ENCODE measurements at places on chromosomes 6 and 20.
A peak's percentile ranks its signal among the peaks of the same experiment; 100 is the strongest.

GRCh38 chr20:58558486-58559367 is 43.5 kb upstream of the APCDD1L start:
- peaks cover 4% of the 10 kb centered on the region for H3K36me3 ChIP-seq
- peaks cover 4% of the 10 kb centered on the region for H3K4me1 ChIP-seq
- H3K27ac ChIP-seq = no peak overlapping the region
- DNase-seq = no peak
- no peak overlapping the region for H3K4me3 ChIP-seq

- peaks cover 69% of the 10 kb centered on the region for H3K27me3 ChIP-seq
- peaks cover 4% of the 10 kb centered on the region for H3K36me3 ChIP-seq
- H3K4me1 ChIP-seq = peaks cover 8% of the 10 kb centered on the region
- no peak for DNase-seq
Measured at GRCh38 chr6:110351986-110352385, 6.2 kb downstream of the METTL24 start.

DNA sequence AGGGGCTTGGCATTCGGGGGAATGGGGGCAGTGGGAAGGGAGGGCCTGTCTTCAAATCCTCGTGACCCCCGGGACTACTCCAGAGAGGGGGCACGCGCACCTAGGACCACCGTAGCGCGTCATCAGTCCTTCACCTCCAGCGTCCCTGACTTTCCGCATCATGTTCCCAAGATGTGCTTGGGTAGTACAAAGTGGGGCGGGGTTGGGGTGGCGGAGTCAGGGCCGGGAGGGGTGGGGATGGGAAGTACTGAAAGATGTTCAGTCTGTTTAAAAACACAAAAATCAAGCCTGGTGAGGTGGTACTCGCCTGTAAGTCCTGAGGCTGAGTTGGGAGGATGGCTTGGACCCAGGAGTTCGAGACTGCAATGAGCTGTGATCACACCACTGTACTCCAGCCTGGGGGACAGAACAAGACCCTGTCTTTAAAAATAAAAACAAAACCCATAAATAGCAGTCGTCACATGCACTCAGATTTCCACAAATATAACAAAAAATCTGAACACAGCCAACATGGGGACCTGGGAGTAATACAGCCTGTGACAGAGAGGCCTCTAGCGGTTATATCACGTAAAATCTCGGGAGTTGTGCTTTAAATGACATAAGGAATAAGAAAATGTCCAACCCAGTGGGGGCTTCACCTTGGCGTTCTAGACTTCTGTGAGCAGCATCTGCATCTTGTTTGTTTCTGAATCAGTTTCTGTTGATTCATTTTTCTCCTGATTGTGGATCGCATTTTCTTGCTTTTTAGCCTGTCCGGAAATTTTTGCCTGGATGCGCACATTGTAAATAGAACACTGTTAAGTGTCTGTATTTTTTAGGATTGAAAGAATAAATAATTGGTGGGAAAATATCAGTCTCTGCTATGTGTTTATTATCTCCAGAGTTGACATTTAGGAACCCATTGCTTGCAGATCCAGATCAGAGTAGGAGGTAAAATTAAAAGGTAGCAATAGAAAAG is 698 bp upstream of the LRP11 start:
- H3K4me3 ChIP-seq = peak overlapping the region; percentile 73
- H3K36me3 ChIP-seq = no peaks in the 10 kb centered on the region
- DNase-seq = no peak
- H3K27ac ChIP-seq = no peak overlapping the region
- peaks cover 17% of the 10 kb centered on the region for H3K4me1 ChIP-seq

GRCh38 chr6:4675121-4675520 is 101.1 kb upstream of the CDYL start:
- no peak overlapping the region for H3K27ac ChIP-seq
- no peaks in the 10 kb centered on the region for H3K36me3 ChIP-seq
- no peak for DNase-seq
- H3K4me1 ChIP-seq = peaks cover 3% of the 10 kb centered on the region

- H3K4me1 ChIP-seq = no peaks in the 10 kb centered on the region
- DNase-seq = no peak
- no peaks in the 10 kb centered on the region for H3K36me3 ChIP-seq
- H3K27me3 ChIP-seq = no peaks in the 10 kb centered on the region
Measured at GRCh38 chr6:153150371-153150751, 19.3 kb upstream of the RGS17 start.

DNA sequence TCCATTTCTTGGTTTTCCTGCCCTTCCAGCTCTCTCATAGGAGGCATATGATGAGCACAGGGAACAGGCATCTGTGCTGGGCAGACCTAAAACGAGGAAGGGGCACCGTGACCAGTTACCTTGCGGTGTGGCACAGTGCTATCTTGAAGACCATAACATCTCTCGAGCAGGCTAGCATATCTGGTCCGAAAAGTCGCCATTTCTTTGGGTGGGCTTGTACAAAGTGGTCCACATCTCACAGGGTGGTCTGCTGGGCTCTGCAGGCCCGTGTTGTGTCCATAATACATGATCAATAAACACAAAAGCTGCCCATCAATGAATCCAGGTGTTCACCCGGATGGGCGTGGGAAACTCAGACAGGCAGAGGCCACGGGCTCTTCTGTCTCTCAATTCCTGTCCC is 115.7 kb downstream of the PHACTR3 start:
- no peak overlapping the region for H3K4me3 ChIP-seq
- no peaks in the 10 kb centered on the region for H3K36me3 ChIP-seq
- H3K27ac ChIP-seq = no peak overlapping the region
- H3K4me1 ChIP-seq = peaks cover 7% of the 10 kb centered on the region
- no peak for DNase-seq

- H3K4me1 ChIP-seq = peaks cover 2% of the 10 kb centered on the region
- no peak for DNase-seq
- H3K36me3 ChIP-seq = no peaks in the 10 kb centered on the region
- no peak overlapping the region for H3K4me3 ChIP-seq
Measured at GRCh38 chr6:159716247-159717096, 10.8 kb upstream of the WTAP start.

- peak overlapping the region; percentile 59 for H3K27ac ChIP-seq
- H3K4me3 ChIP-seq = no peak overlapping the region
- no peaks in the 10 kb centered on the region for H3K36me3 ChIP-seq
- H3K4me1 ChIP-seq = peaks cover 10% of the 10 kb centered on the region
Measured at GRCh38 chr6:44078827-44079671, 48.2 kb downstream of the MRPL14 start.

DNA sequence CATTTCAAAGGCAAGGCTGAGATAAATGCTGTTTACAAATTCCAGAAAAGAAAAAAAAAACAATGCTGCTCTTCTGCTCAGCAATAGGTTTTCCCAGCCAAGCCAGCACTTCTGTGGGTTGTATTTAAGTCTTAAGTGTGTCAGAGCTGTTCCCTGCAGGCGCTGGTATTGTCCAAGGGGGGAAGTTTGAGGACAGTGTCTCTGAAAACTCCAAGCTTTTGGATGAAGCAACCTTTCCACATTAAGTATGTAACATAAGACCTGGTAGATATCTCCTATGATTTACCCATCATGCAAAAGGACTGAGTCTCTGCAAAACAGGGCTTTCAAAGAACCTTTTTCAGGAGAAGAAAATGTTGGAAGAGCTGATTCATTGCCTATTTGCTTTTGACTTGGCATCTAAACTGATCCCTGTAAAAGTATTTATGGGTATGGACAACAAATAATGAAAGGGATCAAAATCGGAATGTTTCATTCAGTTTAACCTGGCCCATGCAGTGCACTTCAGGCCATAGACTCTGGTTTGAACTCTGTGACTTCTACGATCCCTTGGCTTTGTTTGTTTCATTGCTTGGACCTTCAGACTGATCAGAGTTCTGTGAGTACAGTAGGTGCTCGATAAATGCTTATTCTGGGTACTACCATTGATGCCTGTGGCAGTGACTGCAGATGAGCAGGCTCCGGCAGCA is 16.1 kb upstream of the PLG start:
- H3K4me3 ChIP-seq = no peak overlapping the region
- peaks cover 3% of the 10 kb centered on the region for H3K4me1 ChIP-seq
- H3K27ac ChIP-seq = no peak overlapping the region
- no peaks in the 10 kb centered on the region for H3K36me3 ChIP-seq
- H3K27me3 ChIP-seq = peaks cover 17% of the 10 kb centered on the region

DNA sequence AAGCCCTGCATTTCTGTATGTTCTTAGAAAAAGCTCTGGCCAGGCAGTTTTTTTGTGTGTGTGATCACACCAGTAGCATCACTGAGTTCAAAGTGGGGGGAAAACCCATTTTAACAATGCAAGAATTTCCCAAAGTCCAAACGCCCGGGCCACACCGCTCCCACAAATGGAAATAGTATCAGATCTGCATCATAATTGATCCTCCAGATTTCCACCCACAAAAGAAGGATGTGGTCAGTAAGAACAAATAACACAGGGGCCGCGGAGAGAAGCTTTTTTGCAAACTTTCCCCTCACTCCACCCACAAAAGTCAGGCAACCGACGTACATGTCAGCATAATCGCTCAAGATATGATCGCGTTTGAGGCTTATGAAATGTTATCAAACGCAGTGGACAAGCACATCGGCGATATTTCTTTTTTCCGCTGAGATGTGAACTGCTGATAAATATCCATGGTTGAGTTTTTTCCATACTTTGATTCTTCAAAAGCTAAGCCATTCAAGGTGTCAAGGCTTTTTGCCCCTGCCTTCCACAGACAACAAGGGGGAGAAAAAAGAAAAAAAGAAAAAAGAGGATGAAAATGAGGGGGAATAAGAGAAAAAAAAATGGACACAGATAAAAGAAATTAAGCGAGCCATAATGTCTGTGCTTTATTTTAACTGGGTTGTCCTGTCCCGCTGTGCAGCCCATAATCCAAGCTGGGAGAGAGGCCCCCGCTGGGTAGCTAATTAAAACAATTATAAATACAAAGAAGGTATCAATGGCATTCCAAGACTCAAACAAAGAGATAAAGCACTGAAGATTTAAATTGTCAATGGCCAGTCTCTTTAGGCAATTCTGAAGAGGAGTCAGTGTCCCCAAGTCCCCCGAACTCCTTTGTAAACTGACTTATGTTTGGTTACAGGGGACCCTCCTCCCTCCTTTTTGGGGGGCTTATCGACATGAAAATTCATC is 143.5 kb downstream of the ZFP64 start:
- DNase-seq = no peak
- no peaks in the 10 kb centered on the region for H3K36me3 ChIP-seq
- H3K4me3 ChIP-seq = peak overlapping the region; percentile 47
- peaks cover 6% of the 10 kb centered on the region for H3K4me1 ChIP-seq
- no peaks in the 10 kb centered on the region for H3K27me3 ChIP-seq

GRCh38 chr6:157867155-157867559 is 44.1 kb downstream of the SNX9 start:
- H3K27me3 ChIP-seq = no peaks in the 10 kb centered on the region
- no peaks in the 10 kb centered on the region for H3K36me3 ChIP-seq
- peak overlapping the region; percentile 79 for H3K27ac ChIP-seq
- no peak for DNase-seq
- H3K4me1 ChIP-seq = peaks cover 20% of the 10 kb centered on the region
- H3K4me3 ChIP-seq = no peak overlapping the region

- H3K4me3 ChIP-seq = no peak overlapping the region
- no peak overlapping the region for H3K27ac ChIP-seq
- no peaks in the 10 kb centered on the region for H3K36me3 ChIP-seq
- no peaks in the 10 kb centered on the region for H3K27me3 ChIP-seq
- no peak for DNase-seq
Measured at GRCh38 chr20:48791666-48792071, 36.1 kb downstream of the PREX1 start.

- no peaks in the 10 kb centered on the region for H3K27me3 ChIP-seq
- no peak overlapping the region for H3K27ac ChIP-seq
- no peaks in the 10 kb centered on the region for H3K36me3 ChIP-seq
- peaks cover 3% of the 10 kb centered on the region for H3K4me1 ChIP-seq
- H3K4me3 ChIP-seq = no peak overlapping the region
- no peak for DNase-seq
Measured at GRCh38 chr6:11752360-11752759, 26.2 kb downstream of the ADTRP start.

- H3K36me3 ChIP-seq = no peaks in the 10 kb centered on the region
- H3K27me3 ChIP-seq = no peaks in the 10 kb centered on the region
- no peak overlapping the region for H3K4me3 ChIP-seq
- DNase-seq = no peak
- H3K4me1 ChIP-seq = no peaks in the 10 kb centered on the region
Measured at GRCh38 chr6:85130743-85131142, 319.1 kb upstream of the NT5E start.

DNA sequence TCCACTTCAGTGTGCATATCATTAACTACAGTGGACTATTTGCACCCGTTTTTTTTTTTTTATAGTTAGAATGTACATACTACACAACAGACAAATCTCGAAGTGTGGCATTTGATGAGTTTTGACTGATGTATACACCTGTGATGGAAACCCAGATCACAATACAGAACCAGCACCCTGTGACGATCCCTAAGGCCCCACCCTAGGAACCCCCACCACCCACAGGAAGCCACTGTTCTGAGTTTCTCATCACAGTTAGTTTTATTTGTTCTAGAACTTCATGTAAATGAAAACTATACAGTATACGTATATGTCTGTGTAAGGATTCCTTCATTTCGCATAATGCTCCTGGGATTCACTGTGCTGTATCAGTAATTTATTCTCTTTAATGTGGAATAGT is 102.8 kb downstream of the IRF4 start:
- no peak for DNase-seq
- H3K36me3 ChIP-seq = peaks cover 2% of the 10 kb centered on the region
- no peak overlapping the region for H3K4me3 ChIP-seq

GRCh38 chr20:46710153-46710913 is 884 bp downstream of the SLC2A10 start:
- H3K4me3 ChIP-seq = peak overlapping the region; percentile 73
- peaks cover 68% of the 10 kb centered on the region for H3K27me3 ChIP-seq
- peaks cover 11% of the 10 kb centered on the region for H3K4me1 ChIP-seq
- no peak for DNase-seq
- no peak overlapping the region for H3K27ac ChIP-seq

- no peaks in the 10 kb centered on the region for H3K27me3 ChIP-seq
- DNase-seq = no peak
- H3K4me1 ChIP-seq = peaks cover 4% of the 10 kb centered on the region
Measured at GRCh38 chr6:11294228-11294627, 61.8 kb upstream of the NEDD9 start.

DNA sequence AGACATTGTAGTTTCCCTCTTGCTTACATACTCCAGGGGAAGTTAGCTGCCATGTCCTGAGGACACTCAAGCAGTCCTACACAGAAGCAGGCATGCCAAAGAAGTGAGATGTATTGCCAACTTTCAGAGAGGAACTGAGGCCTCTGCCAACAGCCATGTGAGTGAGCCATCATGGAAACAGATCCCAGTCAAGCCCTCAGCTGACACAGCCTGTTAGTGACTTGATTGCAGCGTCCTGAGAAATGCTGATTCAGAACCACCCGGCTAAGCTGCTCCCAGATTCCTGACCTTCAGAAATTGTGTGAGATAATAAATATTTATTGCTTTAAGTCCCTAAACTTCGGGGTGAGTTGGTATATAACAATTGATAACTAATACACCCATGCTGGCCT is 38.1 kb downstream of the GSTA2 start:
- no peak for DNase-seq
- no peak overlapping the region for H3K27ac ChIP-seq
- no peaks in the 10 kb centered on the region for H3K4me1 ChIP-seq
- H3K27me3 ChIP-seq = peaks cover 26% of the 10 kb centered on the region

- H3K4me1 ChIP-seq = peaks cover 5% of the 10 kb centered on the region
- no peak overlapping the region for H3K27ac ChIP-seq
- no peak for DNase-seq
Measured at GRCh38 chr6:2630891-2631571, 119.7 kb downstream of the MYLK4 start.
